Cerebellar nuclear complex (tissue), 1 donor: ENCODE measurements at places on chromosomes 4 and X.

DNA sequence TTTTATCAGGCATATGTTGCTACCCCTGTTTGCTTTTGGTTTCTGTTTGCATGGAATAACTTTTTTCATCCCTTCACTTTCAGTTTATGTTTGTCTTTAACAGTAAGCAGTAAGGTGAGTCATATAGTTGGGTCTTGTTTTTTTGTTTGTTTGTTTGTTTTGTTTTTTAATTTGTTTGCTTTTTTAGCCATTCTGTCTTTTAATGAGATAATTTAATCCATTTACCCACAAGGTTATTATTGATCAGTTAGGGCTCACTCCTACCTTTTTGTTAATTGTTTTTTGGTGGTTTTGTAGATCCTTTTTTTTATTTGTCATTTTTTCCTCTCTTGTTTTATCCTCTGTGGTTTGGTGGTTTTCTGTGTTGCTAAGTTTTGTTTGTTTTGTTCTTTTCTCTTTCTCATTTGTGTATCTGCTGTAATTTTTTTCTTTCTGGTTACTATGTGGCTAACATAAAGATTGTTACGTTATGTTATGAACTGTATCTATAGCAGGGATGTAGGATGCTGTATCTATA, 379.5 kb upstream of the MAD2L1 start:
- DNase-seq = no peak

- no peak for DNase-seq
Measured at GRCh38 chrX:135740681-135741149, 27.3 kb downstream of the CT45A1 start.

DNA sequence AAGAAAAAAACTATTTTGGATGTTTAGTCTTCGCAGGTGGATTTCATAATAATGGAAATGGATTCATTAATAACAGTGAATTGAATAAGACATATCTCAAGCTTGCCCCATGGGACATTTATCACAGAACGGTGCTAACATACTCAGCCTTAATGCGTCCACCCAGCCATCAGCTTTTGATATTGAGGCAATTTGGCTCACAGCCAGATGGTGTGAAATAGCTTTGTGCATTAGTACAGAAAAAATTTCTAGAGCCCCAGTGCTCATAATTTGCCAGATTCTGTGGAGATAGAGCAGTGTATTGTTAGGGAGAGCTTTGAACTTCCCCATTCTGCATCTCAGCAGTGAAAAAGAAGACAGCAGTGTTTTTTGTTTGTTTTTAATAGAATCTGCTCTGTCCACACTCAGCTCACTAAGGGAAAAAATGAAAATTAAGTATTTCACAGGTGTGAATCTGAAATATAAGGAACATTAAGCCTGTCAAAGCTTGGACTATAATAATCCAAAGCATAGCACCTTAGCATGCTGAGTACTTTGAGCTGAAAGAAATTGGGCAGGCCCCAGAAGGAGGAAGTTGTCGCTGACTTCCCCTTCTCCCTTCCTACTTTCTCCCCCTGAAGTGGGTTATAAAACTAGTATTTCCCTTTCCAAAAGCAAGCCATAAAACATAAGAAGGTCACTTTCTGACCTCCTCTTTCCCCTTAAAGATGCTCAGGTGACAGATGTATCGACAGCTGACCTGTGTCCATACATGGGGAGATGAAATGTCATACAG, 295.8 kb downstream of the MAGEB5 start:
- no peak for DNase-seq

- no peak for DNase-seq
Measured at GRCh38 chrX:46311581-46312120, 233.6 kb downstream of the ZNF674 start.

- no peak for DNase-seq
Measured at GRCh38 chr4:72314869-72315268, 254.2 kb downstream of the ADAMTS3 start.

- no peak for DNase-seq
Measured at GRCh38 chrX:9844936-9845577, 58.8 kb downstream of the SHROOM2 start.

- no peak for DNase-seq
Measured at GRCh38 chrX:129721414-129721813, 17.4 kb upstream of the XPNPEP2 start.
